ENCODE measurements at places on chromosomes 11 and 22.

DNA sequence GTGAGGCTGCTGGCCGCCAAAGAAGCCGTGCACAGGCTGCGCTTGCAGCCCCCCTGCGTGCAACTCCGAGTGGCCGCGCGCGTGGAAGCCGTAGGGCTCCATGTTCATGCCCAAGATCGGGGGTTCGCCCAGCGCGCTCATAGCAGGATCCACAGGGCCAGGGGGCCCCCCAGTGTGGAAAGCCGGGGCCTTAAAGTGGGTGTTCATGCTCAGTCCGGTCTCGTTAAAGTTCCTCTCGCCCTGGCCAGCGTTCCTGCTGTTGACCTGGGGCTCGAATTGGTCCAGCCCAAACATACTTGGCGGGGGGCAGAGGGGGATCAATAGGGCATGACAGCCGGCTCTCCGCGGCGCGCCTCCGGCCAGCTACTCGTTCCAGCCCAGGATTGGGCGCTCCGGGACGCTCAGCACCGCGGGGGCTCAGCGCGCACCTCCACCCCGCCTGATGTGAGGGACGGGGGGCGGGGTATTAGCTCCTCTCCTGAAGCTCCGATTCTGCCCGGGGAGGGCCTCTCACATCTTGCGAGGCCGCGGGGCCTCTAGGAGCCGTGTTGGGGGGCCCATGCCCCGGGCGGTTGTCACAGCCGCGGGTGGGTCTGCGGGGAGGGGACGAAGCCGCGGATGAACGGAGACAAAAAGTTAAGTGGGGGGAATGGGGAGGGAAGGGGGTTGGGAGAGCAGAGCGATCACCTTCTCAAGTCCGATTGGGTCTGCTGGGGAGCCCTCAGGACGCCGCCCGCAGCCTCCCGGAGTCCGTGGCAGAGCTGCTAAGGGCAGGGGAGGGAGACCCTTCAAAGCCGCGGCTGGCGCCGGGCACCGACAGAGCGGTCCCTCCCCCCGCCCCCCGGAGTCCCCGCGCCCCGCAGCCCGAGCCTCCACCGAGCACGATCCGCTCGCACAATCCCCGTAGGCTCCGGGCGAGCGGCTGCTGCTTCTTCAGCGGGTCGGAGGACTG is 1.0 kb downstream of the MN1 start:
- DNase-seq: no peak

DNA sequence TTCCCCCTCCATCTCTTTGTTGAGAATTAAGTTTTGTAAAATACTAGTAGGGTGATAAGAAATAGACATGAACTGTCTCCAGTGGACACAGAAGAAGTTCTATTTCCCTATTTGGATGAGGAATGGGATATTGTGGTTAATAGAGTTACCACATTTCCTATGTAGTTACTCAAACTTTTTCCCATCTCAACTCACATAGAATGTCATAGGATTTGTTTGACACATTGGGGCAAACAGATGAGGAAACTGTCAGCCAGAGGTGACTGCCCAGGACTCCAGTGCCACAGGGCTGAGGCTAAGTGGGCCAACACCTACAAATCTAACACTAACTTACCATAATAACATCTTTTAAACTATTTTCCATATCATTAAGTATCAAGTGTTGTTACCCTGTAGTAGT is 58.3 kb downstream of the CCDC83 start:
- DNase-seq: no peak

GRCh38 chr11:73404048-73404447 is 27.8 kb downstream of the RELT start:
- no peak for DNase-seq

- no peak for DNase-seq
Measured at GRCh38 chr11:128520888-128521681, 66.3 kb downstream of the ETS1 start.

DNA sequence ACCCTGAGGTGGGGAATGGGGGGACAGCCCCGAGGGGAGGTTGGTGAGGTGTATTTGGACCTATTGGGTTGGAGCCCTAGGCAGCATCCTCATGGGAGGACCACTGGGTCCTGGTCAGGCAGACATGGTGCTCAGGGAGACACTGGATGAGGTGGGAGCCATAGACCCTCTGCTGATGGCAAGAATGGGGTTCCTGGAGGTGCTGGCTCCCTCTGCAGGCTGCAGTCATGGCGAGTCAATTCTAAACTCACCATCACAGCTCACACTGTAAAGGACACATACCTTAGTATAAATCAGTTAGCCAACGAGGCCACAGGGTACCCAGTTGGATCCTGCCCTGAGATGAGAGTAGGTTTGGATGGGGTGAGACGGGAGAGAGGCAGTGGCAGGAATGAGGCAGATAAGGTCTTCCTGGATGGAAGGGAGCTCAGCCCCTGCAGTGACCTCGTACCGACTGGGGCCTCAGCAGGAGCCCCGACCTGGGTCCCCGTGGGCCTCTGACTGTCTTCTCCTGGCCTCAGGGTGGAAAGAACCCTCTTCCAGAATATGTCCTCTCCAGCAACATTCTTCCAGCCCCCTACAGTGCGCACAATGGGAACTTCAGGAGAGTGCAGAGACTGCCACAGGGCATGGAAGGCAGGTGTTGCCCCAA is 1.7 kb upstream of the GAB4 start:
- DNase-seq: no peak

DNA sequence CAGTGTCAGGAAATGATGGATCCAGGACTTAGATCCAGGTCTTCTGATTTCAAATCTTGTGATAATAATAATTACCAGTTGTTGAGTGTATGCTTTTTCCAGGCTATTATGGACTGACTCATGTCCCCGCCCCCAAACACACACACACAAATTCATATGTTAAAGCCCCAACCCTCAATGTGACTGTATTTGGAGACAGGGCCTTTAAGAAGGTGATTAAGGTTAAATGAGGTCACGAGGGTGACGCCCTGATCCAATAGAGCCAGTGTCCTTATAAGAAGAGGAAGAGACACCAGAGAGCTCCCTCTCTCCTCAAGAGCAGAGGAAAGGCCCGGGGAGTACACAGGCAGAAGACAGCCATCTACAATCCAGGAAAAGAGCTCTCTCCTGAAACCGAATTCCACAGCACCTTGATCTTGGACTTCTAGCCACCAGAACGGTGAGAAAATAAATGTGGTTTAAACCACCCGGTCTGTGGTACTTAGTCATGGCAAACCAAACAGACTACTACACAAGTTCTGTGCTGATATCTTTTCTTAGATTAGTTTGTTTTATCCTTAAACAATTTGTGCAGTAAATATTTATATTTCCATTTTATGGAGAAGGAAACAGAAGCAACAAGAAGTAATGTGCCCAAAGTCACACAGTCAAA is 8.2 kb downstream of the TMPRSS5 start:
- DNase-seq: no peak

DNA sequence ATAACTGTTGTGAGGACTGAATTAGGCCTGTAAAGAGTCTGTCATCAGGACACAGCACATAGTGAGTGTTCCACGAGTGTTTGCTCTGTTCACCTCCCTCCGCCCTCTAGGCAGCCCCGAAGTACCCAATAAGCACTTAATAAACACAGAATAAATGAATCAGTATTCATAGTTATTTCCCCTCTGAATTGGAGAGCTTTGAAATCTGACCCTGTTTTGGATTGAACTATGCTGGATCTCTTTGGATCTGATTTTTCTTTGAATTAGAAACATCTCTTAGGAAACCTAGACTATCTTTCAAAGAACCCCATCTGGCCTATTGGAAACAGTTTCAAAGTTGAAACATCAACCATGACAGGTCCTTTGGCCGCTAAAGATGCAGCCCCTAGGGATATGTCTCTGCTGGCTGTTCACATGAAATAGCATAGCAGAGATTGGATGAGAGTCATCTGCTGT is 615.5 kb downstream of the NTM start:
- no peak for DNase-seq

DNA sequence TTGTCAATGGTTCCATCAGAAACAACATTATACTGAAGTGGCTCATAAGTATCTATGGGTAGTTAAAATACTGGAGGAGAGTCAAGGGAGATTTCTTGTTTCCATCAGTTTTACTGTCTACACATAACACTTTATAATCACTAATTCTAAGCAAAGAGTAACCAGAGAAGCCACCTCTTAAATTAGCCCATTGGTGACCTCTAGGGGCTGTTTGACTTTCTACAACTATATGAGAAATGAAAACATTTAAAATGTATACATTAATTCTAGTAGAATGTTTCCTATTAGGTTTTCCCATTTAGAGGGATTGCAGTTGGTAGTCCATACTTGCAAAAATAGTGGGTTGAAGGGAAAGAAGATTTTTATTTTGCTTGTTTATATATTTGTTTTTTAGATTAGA is 504.3 kb downstream of the FAM181B start:
- no peak for DNase-seq

GRCh38 chr11:78973876-78974275 is 399.2 kb upstream of the NARS2 start:
- no peak for DNase-seq

- no peak for DNase-seq
Measured at GRCh38 chr11:6559369-6559768, 44.0 kb downstream of the RRP8 start.

GRCh38 chr11:3103076-3103475 is 45.9 kb upstream of the CARS1 start:
- DNase-seq: no peak

DNA sequence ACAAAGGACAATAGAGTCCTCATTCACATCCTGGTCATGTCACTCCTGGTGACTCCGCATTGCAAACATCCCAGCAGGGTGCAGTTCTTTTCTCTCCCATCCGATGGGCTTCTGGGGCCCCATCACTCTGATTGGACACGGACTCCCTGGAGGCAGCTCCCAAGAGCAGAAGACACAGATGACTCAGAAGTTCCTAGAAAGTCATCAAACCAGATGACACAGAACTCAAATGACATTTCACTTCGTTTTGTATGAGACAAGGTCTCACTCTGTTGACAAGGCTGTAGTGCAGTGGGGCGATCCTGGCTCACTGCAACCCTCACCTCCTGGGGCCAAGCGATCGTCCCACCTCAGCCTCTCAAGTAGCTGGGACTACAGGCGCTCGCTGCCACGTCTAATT is 33.2 kb downstream of the ZNF195 start:
- no peak for DNase-seq

DNA sequence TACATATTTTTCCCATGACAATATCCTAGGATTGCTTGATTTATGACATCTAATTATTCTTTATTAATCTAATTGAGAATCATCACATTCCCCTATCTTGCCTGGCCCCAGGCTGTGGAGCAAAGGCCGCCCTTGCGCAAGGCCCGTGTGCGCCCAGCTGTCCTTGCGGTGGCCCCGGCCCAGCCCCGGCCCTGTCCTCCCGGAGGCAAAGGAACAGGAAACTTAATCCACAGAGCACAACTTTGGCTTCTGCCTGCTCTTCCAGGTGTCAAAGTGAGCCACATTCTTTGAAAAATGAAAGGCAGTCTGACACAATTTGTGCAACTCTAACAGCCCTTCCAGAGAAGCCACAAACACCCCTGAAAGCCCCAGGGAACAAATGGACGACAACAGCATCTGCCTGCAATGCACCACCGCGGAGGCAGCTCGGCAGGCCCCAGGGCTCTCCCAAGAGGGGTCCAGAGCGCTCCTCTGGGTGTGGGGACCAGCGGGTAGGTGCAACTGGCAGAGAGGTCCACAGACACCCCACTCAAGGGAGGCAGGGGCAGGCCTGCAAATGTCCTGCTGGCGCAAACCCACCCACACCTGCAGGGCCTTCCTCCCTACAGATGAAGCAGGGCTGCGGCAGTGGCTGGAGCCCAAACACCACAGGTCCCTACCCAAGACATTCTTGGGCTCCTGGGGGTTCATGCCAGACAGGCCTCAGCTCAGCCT is 30.3 kb downstream of the GNB1L start:
- no peak for DNase-seq

DNA sequence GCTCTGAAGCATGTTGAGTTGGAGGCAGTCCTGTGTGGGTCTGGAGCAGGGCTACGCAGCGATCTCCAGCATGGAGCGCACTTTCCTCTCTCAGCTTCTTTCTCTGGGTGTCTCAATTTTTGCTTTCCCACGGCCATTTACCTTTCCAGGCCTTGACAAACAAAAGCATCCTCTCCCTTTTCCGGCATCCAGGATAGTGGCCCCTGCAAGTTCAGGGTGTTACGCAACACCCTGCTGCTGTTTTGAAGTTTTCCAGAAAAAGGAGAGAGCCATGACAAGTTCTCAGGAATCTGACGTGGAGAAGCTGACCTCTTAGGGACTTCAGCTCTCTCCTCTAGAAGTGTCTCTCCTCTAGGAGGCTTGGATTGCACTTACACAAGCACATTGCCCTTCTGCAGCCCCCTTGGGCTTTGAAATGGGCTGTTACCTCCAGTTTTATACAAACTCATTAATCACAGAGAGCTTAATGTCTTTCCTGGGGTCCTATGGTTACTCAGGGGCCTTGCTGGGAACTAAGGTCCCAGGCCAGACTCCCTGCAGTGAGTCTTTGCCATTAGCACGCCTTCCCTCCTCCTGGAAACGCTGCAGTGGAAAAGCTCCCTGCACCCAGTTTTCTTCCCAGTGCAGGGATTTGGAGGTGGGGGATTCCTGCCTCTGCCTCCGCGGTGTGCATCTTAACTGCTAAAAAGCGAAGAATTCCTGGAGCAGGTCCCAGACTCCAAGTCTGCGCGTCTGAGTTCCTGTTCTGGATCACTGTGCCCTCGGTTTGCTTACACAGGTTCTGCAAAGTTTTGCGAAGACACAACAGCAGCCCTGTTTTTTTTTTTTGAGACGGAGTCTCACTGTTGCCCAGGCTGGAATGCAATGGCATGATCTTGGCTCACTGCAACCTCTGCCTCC is 80.4 kb downstream of the BARX2 start:
- DNase-seq: no peak

DNA sequence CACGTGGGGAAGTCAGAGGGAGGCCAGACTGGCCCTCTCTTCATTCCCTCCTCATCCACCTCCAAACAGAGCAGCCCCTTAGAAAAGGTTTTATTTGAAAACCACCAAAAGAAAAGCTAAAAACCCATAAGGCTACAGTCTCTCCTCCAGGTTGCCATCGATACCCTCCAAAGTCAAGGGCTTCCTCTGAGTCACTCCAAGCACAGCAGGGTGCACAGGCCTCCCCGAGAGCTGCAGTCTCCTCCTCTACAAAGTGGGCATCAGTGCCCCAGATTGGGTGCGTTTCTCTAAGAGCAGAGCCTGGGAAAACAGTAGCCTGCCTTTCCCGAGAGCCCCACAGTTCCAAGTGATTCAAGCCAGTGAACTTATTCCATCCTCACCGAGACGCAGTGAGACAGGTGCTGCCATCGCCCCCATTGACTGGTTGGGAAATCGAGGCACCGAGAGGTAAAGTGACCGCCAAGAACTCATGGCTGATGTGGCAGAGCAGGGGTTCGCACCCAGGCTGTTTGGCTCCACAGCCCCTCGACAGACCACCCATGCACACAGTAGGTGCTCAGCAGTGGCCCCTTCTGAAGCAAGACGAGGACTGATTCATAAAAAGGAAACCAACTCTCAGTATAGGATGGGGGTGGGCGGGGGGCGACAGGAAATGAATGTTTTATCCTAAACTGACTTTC is 91.7 kb upstream of the SHISAL1 start:
- DNase-seq: peak; percentile 18

GRCh38 chr22:23047742-23048141 is 22.6 kb upstream of the GNAZ start:
- DNase-seq: no peak

GRCh38 chr11:16278273-16278672 is 78.1 kb downstream of the SOX6 start:
- no peak for DNase-seq

Measured in omental fat pad (tissue), 4 donors.